ENCODE measurements at places on chromosomes 16 and 17. TPM values are rescaled to one million over a fixed set of nuclear protein-coding genes. Genes with fewer than 3 reads are reported as not detected.
A peak's percentile ranks its signal among the peaks of the same experiment; 100 is the strongest.

DNA sequence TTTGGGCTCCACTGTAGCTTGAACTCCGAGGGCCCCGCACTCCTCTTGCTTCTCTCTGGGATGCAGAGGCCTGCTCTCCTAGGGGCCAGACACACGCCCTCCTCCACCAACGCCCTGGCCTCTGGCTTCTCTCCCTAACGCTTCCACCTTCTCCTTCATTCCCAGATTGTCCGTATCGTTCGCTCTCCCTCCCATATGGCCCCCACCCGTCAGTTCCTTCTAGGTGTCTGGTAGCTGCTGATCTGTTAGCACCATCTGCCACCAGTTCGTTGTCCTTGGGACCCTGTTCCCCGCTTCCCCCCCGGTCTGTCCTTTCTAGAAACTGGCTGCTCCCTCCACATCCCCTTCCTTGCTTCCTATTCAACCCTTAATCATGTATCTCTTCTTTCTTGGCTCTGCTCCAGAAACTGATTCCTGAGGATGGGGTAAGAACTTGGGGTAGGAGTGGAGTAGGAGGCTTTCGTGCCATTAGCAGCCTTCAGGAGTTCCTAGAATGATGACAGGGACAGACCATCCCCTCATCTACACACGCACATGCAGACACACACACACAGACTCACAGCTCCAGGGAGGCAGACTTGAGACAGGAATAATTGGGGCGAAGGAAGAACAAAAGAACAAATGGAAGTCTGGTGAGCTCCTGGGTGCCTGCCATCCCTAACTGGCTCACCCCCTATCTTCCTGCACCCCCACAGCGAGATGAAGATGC, 4.3 kb downstream of the ATP1B2 start:
- no peak for DNase-seq
- peaks cover 71% of the 10 kb centered on the region for H3K27me3 ChIP-seq
- no peak overlapping the region for H3K4me3 ChIP-seq
- H3K4me1 ChIP-seq = peaks cover 18% of the 10 kb centered on the region

- H3K27ac ChIP-seq = no peak overlapping the region
- peaks cover 13% of the 10 kb centered on the region for H3K4me1 ChIP-seq
- H3K27me3 ChIP-seq = no peaks in the 10 kb centered on the region
- peaks cover 5% of the 10 kb centered on the region for H3K36me3 ChIP-seq
- no peak for DNase-seq
Measured at GRCh38 chr16:10312784-10313724, 72.8 kb upstream of the ATF7IP2 start.

- H3K4me1 ChIP-seq = peaks cover 6% of the 10 kb centered on the region
- H3K27ac ChIP-seq = no peak overlapping the region
- no peaks in the 10 kb centered on the region for H3K36me3 ChIP-seq
- no peak overlapping the region for H3K4me3 ChIP-seq
- no peaks in the 10 kb centered on the region for H3K27me3 ChIP-seq
Measured at GRCh38 chr16:14372471-14372870, 257.6 kb downstream of the PARN start.

GRCh38 chr17:32551186-32551955, 64.6 kb downstream of the CDK5R1 start:
- peak overlapping the region; percentile 45 for H3K4me3 ChIP-seq
- H3K4me1 ChIP-seq = peaks cover 13% of the 10 kb centered on the region
- no peaks in the 10 kb centered on the region for H3K36me3 ChIP-seq
- peak; percentile 55 for DNase-seq

YPEL2 gene
- 1.9 TPM for total RNA-seq

KRTAP9-8 gene
- total RNA-seq = not detected

XAF1 gene
- total RNA-seq = not detected
